Transverse colon (tissue), 4 donors: ENCODE measurements at places on chromosomes 3 and 15. TPM values are rescaled to one million over a fixed set of nuclear protein-coding genes. Genes with fewer than 3 reads are reported as not detected.

GRCh38 chr15:74613089-74613952 is 2.3 kb upstream of the CLK3 start:
- H3K27ac ChIP-seq = no peak overlapping the region
- H3K27me3 ChIP-seq = no peaks in the 10 kb centered on the region
- DNase-seq = no peak
- H3K4me3 ChIP-seq = no peak overlapping the region
- H3K4me1 ChIP-seq = peaks cover 20% of the 10 kb centered on the region

DNA sequence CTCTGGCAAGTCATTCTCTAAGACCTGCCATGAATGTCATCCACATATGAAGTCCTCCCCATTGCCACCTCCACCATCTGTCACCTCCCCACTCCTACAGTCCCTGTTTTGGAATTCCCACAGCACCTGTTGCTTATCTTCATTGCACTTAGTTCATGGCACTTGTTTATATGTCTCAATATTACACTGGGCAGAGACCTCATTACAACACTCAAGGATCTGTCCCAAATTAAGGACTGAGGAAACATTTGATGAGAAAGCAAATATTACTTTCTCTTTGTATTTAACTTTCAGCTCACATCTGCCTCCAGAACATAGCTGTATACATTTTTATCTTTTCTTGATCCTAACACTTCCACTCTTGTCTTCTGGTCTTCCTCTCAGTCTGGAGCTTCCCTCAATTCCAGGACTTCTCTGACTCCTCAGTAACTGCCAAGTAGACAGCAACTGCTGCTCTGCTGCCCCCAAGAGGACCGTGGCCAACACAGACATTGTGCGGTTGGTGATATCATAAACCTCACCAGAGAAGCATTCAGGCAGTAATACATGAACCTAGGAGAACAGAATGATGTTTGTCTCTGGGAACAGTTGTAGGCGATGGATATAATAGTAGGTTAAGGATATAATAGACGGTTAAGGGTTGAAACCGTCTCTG is 45.0 kb upstream of the FGF12 start:
- H3K4me1 ChIP-seq = no peaks in the 10 kb centered on the region
- no peak for DNase-seq
- H3K4me3 ChIP-seq = no peak overlapping the region
- H3K27me3 ChIP-seq = no peaks in the 10 kb centered on the region

- no peak for DNase-seq
- H3K36me3 ChIP-seq = no peaks in the 10 kb centered on the region
- no peaks in the 10 kb centered on the region for H3K27me3 ChIP-seq
- H3K27ac ChIP-seq = no peak overlapping the region
- H3K4me3 ChIP-seq = no peak overlapping the region
- H3K4me1 ChIP-seq = no peaks in the 10 kb centered on the region
These were observed 17.1 kb upstream of the TASOR start for GRCh38 chr3:56700151-56700550.

- DNase-seq = no peak
- no peak overlapping the region for H3K27ac ChIP-seq
- H3K27me3 ChIP-seq = no peaks in the 10 kb centered on the region
- H3K4me3 ChIP-seq = no peak overlapping the region
- no peaks in the 10 kb centered on the region for H3K4me1 ChIP-seq
These were observed 72.1 kb downstream of the EPHA3 start for GRCh38 chr3:89179355-89180001.

DNA sequence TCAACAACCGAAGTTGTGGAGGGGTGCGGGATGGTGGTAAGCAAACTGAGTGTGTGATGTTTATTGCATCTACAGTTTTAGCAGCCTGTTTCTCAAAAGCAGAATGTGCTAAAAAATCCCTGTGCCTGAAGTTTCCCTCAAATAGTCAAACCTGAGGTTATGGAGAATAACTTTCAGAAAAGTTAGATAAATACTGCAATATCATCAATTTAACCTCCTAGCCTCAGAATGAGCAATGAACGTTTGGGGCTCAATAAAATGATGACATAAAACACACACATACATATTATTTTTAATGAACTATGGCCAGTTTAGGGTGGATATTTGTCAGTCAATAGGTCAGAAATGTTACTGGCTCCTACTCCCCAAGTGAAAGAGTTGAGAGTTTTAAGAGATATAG is 201.6 kb downstream of the SEMA6D start:
- DNase-seq = no peak
- no peak overlapping the region for H3K4me3 ChIP-seq
- no peaks in the 10 kb centered on the region for H3K27me3 ChIP-seq
- no peaks in the 10 kb centered on the region for H3K36me3 ChIP-seq

- no peaks in the 10 kb centered on the region for H3K27me3 ChIP-seq
- peak overlapping the region; percentile 84 for H3K27ac ChIP-seq
- H3K4me3 ChIP-seq = no peak overlapping the region
- DNase-seq = no peak
- H3K4me1 ChIP-seq = peaks cover 18% of the 10 kb centered on the region
These were observed 50.6 kb downstream of the CMSS1 start for GRCh38 chr3:99868311-99868646.

AMOTL2 gene
- 14.5 TPM for total RNA-seq

GRCh38 chr3:175956964-175957363 is 1097.8 kb downstream of the NAALADL2 start:
- no peaks in the 10 kb centered on the region for H3K36me3 ChIP-seq
- H3K4me3 ChIP-seq = no peak overlapping the region
- DNase-seq = no peak
- no peak overlapping the region for H3K27ac ChIP-seq
- H3K4me1 ChIP-seq = no peaks in the 10 kb centered on the region

ACAD9 gene
- total RNA-seq = 129 TPM

DNA sequence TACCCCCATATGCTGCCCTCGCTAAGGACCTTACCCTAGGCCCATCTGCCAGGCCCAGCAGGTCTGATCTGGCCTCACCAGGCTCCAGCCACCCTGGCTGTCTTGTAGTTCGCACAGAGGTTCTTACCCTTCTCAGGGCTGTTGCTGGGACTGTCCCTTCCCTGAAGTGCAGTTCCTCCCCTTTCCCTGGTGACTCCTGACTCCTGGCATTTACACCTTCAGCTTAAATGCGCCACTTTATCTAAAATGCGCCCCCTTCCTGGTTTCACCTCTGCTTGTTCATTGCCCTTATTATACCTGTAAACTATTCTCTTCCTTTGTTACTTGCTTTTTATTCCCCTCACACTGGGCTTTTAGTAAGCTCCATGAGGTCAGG is 835 bp upstream of the TTLL3 start:
- no peaks in the 10 kb centered on the region for H3K27me3 ChIP-seq
- H3K27ac ChIP-seq = peak overlapping the region; percentile 98
- peak; percentile 49 for DNase-seq
- peaks cover 5% of the 10 kb centered on the region for H3K4me1 ChIP-seq

GRCh38 chr3:21752749-21753347 is 1.8 kb upstream of the ZNF385D start:
- no peaks in the 10 kb centered on the region for H3K4me1 ChIP-seq
- no peaks in the 10 kb centered on the region for H3K36me3 ChIP-seq
- H3K27me3 ChIP-seq = no peaks in the 10 kb centered on the region
- no peak overlapping the region for H3K4me3 ChIP-seq
- H3K27ac ChIP-seq = no peak overlapping the region

DNA sequence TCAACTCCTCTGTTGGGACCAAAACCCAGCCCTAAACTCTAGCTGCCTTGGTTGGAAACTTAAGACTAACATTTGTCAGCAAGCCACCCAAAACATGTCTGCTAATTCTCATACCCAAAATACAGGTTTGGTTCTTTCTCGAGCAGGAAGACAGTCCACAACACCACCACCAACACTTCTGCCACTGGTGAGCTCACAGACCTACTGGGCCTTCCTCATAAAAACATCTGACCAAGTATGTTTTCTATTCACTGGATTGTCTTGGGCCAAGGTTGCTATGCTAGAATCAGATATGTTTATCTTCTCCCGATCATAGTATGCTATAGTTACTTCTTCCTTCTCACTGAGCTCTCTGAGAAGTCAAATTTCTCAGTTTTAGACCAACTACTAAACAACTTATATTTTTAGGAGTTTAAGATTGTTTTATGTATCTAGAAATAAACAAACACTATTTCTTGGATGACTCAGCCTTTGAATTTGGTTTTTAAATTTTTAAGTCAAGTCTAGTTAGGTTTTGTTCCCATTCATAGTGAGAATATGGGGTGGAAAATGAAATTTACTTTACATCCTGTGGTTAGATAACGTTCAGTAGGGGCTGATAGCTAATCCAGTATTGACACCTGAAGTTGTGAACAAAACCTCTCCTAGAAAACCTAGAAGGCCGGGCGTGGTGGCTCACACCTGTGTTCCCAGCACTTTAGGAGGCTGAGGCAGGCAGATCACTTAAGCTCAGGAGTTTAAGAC is 360.5 kb downstream of the RSL24D1 start:
- H3K4me3 ChIP-seq = no peak overlapping the region
- no peaks in the 10 kb centered on the region for H3K36me3 ChIP-seq
- no peaks in the 10 kb centered on the region for H3K27me3 ChIP-seq
- no peak overlapping the region for H3K27ac ChIP-seq
- no peak for DNase-seq

OXTR gene
- not detected for total RNA-seq

GRCh38 chr3:12177126-12177525 is 18.4 kb upstream of the TIMP4 start:
- H3K4me3 ChIP-seq = no peak overlapping the region
- no peaks in the 10 kb centered on the region for H3K4me1 ChIP-seq
- no peaks in the 10 kb centered on the region for H3K36me3 ChIP-seq
- DNase-seq = no peak
- H3K27me3 ChIP-seq = no peaks in the 10 kb centered on the region

DUSP7 gene
- 5.6 TPM for total RNA-seq

GRCh38 chr15:42137461-42138261 is 18.8 kb downstream of the PLA2G4F start:
- no peak overlapping the region for H3K27ac ChIP-seq
- H3K27me3 ChIP-seq = no peaks in the 10 kb centered on the region
- no peak overlapping the region for H3K4me3 ChIP-seq
- no peaks in the 10 kb centered on the region for H3K4me1 ChIP-seq
- no peaks in the 10 kb centered on the region for H3K36me3 ChIP-seq

ANKRD34C gene
- not detected for total RNA-seq

GRCh38 chr3:4504340-4505261 is 11.5 kb downstream of the ITPR1 start:
- H3K36me3 ChIP-seq = no peaks in the 10 kb centered on the region
- peaks cover 38% of the 10 kb centered on the region for H3K4me1 ChIP-seq
- H3K4me3 ChIP-seq = peak overlapping the region; percentile 26

GRCh38 chr15:76298986-76299385 is 12.3 kb downstream of the ETFA start:
- H3K36me3 ChIP-seq = no peaks in the 10 kb centered on the region
- H3K4me3 ChIP-seq = no peak overlapping the region
- DNase-seq = no peak
- H3K27ac ChIP-seq = no peak overlapping the region

GRCh38 chr3:16816048-16816780 is 68.5 kb upstream of the PLCL2 start:
- H3K36me3 ChIP-seq = no peaks in the 10 kb centered on the region
- H3K4me3 ChIP-seq = no peak overlapping the region
- H3K27ac ChIP-seq = no peak overlapping the region

LRRC31 gene
- 45.7 TPM for total RNA-seq

DNA sequence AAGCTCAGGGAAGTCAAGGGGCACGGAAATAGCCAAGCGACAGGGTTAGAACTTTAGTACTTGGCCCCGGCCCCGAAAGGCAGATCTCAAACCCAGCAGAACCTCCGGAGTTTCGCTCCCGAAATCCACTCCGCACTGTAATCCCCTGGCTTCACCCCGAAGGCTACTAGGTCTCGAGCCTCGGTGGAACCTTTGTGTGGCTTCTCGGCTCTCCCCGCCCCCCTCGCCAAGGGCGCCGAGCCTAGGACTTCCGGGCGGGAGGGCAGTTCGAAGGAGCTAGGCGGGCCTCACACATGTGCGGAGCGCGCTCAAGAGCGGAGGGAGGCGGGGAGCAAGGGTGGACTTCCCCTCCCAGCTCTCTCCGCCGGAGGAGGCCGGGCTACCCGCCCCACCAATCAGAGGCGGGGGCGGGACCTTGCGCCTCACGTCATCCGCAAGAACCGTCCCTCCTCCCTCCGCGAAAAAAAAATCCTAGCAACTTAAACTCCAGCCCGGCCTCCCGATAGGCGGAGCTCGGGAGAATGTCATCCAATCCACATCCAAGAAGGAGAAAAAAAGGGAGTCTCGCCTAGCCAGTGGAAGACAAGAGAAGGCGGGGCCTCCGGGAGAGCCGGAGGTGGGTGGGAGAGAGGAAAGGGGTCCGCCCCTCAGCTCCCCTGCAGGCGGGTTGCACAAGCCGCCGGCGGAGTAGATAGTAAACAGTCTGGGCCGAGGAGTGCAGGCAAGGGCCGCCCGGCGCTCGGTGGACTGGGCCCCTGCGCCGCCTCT is 2.4 kb upstream of the SIN3A start:
- no peaks in the 10 kb centered on the region for H3K36me3 ChIP-seq
- H3K27ac ChIP-seq = peak overlapping the region; percentile 98
- peak; percentile 98 for DNase-seq
- H3K27me3 ChIP-seq = no peaks in the 10 kb centered on the region

DNA sequence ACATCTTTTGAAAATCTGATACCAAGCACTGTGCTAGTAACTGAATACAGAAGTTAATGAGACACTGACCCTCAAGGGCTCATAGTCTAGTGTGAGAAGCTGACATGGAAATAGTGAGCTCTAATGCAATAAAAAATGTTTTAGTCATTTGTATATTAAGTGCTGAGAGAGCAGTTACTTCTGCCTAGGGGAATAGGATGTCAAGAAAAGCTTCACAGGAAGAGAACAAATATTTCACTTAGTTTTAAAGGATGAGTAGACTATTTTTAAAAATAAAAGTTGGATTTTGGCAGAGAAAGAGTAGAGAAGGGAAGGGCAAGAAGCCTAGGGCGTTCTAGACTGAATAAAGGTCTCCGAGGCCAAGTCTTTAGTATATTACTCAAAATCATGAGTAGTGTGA is 158.4 kb downstream of the ATG7 start:
- H3K36me3 ChIP-seq = no peaks in the 10 kb centered on the region
- no peak overlapping the region for H3K27ac ChIP-seq
- no peak overlapping the region for H3K4me3 ChIP-seq
- DNase-seq = no peak
- H3K27me3 ChIP-seq = no peaks in the 10 kb centered on the region

CADPS gene
- total RNA-seq = 1.9 TPM

DNA sequence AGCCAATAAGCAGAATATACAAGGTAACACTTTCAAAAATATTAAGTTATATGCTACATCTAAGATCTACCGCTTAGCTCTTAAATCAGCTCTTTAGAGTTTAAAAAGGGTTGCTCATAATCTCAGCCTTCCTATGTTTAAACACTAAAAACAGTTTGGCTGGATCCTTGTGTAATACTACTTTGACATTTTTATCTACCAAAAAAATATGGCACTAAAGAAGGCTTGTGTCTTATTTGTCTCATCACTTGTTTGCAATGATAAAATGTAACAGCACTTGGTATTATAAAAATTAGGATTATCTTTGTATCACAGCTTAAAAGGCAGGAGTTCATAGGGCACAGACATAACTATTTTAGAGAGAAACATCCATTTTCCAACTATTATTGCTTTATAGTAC is 9.8 kb downstream of the ANKRD28 start:
- H3K4me1 ChIP-seq = peaks cover 12% of the 10 kb centered on the region
- no peaks in the 10 kb centered on the region for H3K36me3 ChIP-seq
- H3K27ac ChIP-seq = no peak overlapping the region
- no peak overlapping the region for H3K4me3 ChIP-seq
- no peak for DNase-seq

- no peaks in the 10 kb centered on the region for H3K4me1 ChIP-seq
- no peak overlapping the region for H3K4me3 ChIP-seq
- no peak overlapping the region for H3K27ac ChIP-seq
These were observed 119.0 kb upstream of the CTDSPL start for GRCh38 chr3:37742574-37743212.

- H3K4me1 ChIP-seq = no peaks in the 10 kb centered on the region
- no peak overlapping the region for H3K27ac ChIP-seq
- no peak overlapping the region for H3K4me3 ChIP-seq
- no peaks in the 10 kb centered on the region for H3K27me3 ChIP-seq
- no peaks in the 10 kb centered on the region for H3K36me3 ChIP-seq
These were observed 48.7 kb upstream of the SKOR1 start for GRCh38 chr15:67776600-67776999.
